Activated naive CD4-positive, alpha-beta T cell (primary cell): ENCODE measurements at places on chromosomes 2 and 18.

DNA sequence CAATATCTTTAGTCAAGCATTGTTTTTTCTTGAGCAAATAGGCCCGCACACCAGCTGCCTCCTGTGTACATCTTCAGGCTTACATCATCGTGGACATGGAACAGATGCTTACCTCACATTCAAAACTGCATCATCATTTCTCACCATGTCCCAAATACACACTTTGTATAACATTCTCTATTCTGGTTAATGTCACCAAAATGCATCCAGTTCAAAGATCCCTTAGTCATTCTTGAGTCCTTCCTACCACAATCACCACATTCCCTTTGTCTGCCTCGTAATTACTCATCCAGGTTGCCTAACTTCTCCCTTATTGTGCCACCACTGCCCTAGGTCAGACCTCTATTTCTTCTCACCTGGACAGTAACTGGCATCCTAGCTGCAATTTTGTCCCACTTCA, 373.7 kb upstream of the GALNT5 start:
- DNase-seq: no peak

GRCh38 chr2:7825591-7826312, 856.1 kb upstream of the ID2 start:
- DNase-seq: no peak

DNA sequence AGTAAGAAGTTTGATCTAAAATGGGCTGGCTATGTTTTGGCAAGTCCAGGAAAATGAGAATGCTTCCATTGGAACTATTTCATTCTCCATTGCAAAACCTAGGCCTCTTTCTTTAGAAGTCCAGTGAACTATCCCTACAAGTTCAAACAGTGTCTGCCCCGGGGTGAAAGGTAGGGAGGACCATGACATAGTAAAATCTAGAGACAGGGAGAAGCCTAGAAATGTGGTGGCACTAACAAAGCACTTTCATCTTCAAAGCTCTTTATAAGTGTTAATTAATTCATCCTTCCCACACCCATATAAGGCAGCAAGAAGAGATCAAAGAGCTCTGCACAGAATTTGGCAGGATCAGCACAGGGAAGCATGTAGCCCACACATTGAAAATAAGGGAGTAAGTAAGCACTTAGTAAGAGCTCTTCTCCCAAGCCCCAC, 214.5 kb downstream of the IRS1 start:
- no peak for DNase-seq

DNA sequence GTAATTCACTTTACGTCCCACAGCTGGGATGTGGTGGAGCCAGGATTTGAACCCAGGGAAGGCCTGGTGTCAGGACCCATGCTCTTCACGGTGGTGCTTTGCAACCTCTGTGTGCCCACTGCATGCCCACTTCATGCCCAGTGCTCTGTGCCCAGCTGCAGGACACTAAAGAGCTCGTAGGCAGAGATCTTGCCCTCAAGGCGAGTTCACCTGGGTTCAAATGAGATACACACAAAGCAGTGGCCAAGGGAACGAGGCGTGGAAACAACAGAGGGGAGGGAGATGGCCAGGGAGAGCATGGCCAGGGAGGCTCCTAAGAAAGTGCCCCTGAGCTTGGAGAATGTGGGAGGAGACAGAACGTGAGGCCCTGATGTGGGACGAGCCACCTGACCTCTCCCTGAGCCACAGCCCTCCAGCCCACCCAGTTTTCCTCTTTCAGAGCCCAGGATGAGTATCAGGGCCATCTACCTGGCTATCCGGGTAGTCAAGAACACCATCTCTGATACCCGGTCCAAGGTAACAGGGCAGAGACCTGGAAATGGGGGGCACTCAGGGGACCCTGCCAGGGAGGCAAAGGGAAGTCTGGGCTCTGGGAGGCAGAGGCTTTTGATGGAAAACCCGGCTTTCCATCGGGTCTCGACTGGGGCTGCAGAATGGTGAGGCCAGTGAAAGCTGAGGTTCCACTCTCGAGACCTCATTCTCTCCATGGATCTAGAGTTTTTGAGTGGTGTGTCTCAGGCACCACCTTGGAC, 20.4 kb downstream of the MROH2A start:
- no peak for DNase-seq

DNA sequence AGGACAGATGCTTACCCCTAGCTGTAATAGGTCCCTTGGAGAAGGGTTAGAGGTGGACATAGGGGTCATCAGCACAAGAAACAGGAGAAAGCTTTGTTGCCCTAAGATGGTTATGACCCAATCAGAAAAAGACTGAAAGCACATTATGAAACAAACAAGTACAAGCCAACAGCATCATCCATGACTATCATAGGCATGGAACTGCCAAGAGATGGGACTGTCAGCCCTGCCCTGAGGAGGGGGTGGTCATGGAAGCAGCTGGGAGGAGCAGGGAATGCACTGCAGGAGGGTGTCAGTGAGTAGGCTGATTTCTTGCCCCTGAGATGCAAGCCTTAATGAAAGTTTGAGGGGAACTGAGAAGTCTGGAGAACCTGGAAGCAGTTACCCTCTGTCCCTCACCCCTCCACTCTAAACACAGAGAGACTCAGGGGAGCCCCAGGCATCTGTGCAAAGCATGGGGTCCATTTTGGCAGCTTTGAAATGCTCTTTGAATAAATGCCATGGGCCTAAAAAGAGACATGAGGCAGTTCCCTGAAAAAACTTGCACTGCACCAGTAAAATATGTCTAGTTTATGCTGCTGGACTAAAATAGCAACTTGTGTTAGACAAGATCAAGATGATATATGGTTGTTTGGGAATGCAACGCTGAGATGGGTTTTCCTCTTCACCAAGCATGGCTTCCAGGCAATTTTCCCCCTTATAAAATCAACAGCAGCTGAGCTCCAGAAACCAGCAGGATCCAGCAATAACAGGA, 122.7 kb upstream of the ZFP36L2 start:
- no peak for DNase-seq

DNA sequence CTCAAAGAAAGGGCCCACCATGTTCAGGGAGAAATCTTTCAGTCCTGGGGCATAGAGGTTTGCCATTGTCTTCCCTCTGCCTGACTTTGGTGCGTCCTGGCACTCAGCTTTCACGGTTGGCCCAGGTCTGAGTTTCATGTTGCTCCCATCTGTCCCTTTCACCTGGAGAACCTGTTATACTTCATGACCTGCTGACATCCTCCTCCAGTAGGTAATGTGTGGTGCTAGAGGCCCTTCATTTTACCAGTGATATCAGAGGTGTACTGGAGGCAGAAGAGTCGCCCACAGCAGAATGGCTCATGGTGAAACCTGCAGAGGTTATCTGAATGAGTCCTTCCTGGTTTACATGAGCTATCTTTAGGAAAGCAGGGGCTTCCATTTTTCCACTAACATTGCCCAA, 128.8 kb upstream of the DLX2 start:
- no peak for DNase-seq

DNA sequence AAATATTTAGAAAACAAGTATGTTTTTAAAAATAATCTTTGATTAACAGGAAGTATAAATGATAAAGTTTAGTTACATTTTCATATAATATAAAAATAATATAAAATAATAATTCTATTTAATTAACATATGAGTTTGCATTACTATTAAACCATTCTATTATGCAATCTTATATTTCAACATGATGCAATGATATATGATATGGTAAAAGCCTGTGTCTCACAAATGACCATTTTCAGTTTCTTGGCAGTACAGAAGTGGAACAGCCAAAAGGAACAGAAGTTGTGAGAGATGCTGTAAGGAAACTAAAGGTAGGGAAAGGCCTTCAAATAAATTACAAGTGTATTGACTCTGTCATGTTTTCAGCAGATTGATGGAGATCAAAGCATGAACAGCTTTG, 230.8 kb downstream of the GULP1 start:
- no peak for DNase-seq

- no peak for DNase-seq
Measured at GRCh38 chr18:78793313-78794070, 186.1 kb upstream of the SALL3 start.

DNA sequence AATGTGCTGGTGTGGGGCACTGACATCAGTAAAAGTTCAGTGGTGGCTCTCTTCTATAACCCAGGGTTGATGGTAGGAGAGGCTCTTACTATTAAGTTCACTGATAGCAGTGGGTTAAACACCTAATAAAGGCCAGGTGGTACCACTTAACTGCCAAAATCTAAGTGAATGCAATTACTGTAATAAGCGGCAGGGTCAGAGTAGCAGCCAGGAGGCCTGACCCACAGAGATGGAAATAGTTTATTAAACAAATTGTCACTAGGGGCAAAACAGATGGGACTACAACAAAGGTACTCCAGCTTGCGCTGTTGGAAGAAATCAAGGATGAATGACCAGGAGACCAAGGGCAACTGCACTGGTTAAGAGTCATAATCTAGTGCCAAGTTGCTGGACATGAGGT, 26.6 kb downstream of the ZSWIM2 start:
- DNase-seq: no peak

DNA sequence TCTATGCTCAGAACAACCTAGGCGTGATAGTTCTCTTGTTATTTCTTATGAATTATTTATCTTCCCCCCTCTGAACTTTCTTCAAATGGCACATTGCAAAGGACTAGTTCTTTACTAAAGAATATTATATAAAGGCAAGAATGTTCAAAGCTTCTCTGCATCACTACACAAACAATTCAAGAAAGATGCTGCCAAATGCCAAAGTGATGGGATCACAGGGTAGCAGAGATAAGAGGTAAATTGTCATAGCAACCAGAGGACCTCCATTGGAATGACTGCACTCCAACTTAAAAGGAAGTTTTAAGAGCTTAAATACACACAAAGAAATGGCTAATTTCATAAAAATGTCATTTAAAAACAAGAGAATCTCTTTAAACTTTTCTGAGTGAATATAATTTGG, 72.8 kb downstream of the AQP4 start:
- DNase-seq: no peak

DNA sequence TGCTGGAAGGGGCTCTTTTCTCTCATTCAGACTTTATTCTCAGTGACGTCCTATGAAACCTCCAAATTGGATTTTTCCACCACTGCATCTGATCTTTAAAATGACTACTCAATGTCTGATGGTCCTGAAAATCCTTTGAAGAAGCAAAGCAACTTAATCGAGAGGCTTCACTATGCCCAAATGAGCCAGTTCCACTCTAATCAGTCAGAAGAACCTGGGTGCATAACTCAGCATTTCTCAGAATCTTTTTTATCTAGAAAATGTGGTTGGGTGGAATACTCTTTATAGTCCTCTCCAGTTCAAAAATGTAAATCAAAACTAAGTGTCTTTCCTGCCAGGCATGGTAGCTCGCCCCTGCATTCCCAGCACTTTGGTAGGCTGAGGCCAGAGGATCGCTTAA, 60.7 kb downstream of the PRELID3A start:
- DNase-seq: no peak

- DNase-seq: no peak
Measured at GRCh38 chr2:231353469-231353868, 42.0 kb upstream of the B3GNT7 start.

GRCh38 chr18:35905436-35905835, 67.0 kb upstream of the RMP24 start:
- no peak for DNase-seq

DNA sequence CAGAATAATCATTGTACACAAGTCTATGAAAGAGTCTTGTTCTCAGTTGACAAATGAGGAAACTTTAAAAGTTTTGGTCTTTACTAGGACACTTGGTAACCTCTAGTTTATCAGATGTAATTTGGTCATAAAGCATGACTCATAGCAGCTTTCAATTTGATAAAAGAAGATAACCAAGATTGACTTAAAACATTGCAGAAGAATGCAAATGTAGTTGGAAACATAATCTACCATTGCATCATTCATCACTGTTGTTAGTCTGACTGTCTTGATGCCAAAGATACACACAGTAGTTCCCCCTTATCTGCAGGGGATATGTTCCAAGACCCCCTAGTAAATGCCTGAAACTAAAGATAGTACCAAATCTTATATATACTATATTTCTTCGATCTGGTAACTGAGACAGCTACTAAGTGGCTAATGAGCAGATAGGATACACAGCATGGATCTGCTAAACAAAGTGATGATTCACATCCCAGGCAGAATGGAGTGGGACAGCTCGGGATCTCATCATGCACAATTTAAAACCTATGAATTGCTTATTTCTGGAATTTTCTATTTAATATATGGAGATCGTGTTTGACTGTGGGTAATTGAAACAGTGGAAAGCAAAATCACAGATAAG, 131.4 kb upstream of the CCDC68 start:
- no peak for DNase-seq
